ENCODE measurements at places on chromosomes 1 and 21.

- DNase-seq: no peak
Observed at GRCh38 chr1:60564916-60565750, 491.6 kb upstream of the C1orf87 start.

GRCh38 chr1:219806642-219807041, 121.7 kb downstream of the SLC30A10 start:
- no peak for DNase-seq

- DNase-seq: no peak
Observed at GRCh38 chr1:101509370-101509769, 272.6 kb downstream of the S1PR1 start.

- DNase-seq: no peak
Observed at GRCh38 chr1:153483776-153484175, 23.3 kb upstream of the S100A7 start.

DNA sequence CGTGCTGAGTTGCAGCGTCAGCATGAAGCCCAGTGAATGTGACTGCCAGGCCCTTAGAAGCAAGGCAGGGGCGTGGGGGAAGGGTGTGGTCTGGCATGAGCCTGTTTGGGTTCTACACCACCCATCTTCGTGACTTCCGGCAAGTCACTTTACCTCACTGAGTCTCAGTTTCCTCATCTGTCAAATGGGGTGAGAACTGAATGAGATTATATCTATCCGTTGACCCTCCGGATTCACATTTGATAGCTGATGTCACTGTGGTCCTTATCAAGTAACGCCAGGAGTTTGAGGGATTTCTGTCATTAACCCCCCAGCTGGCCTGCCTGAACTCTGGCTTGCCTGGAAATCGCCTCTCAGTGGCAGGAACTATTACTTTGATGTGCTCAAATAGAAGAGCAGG, 15.6 kb downstream of the MRPL37 start:
- no peak for DNase-seq

DNA sequence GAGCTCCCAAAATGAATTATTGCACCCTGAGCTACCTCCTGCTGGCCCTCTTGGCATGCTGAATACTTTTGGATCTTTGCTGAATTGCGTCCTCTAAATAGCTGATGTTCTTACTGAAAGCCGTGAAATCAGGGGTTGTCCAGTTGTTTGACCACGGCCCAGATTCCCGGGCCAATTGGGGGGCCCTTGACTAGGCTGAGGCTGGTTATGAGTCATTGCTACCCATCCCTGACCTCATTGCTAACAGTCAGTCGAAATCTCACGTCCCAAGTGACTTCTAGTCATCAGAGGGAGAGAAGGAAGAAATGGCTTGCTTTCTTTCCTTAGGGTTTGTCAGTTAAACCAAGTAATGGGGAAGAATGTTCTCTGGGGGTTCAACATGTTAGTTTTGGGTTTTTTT, 37.4 kb downstream of the SMYD2 start:
- no peak for DNase-seq

DNA sequence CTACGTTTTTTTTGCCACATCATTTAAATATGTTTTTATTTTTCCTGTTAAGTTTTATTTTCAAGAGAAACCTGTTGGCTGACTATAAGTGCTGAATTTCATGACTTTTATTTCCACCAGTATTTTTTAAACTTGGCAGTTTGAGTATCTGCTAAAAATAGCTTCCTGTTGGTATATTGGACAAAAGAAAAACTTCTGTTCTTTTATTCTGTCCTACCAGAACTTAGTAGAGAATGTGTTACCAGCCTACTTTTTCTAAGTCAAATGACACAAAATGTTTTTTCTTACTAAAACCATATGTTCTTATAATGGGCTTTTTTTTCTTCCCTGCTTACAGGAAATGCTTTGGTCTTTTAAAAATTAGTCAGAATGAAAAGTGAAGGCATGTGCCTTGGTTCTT, 7.6 kb downstream of the DR1 start:
- no peak for DNase-seq

GRCh38 chr1:178189814-178190213, 95.9 kb downstream of the RASAL2 start:
- peak; percentile 21 for DNase-seq

GRCh38 chr1:81387446-81387845, 413.3 kb upstream of the ADGRL2 start:
- DNase-seq: no peak

DNA sequence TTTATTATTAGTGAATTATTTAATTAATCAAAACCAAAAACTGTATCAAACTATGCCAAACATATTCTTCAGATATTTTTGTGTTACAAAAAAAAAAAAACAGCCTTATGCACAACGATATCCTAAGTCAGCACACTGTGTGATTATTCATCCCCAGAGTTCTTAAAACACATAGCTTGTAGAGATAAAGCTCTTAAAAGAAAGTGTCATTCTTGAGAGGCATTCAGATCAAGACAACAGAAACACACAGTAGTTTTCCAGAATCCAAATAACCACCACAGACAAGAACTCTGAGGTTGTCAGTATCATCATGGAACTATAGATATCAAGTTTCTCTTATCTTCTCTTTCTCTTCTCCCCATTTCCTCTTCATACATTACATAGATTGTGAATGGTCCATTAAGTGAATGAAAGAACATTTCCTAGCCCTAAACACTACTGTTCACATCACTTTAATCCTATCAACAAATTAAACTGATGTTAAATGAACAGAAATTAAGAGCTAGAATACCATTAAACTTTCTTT, 13.5 kb downstream of the ZZZ3 start:
- no peak for DNase-seq

DNA sequence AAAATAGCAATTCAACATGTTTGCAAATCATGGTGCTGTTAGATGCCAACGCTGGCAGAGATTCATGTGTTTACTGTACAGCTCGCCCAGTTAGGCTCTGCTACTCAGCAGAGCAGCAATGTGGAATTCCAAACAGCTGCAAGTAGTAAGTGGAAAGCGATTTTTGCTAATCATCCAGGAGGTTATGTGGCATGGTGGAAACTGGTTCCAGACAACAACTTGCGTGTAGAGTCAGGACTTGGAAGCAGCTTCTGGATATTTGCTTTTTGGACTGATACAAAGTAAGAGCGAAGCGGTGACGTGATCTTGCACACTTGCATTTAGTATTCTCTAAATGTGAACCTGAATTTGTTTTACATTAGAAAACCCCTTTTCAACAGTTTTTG, 27.1 kb upstream of the HHAT start:
- DNase-seq: no peak

DNA sequence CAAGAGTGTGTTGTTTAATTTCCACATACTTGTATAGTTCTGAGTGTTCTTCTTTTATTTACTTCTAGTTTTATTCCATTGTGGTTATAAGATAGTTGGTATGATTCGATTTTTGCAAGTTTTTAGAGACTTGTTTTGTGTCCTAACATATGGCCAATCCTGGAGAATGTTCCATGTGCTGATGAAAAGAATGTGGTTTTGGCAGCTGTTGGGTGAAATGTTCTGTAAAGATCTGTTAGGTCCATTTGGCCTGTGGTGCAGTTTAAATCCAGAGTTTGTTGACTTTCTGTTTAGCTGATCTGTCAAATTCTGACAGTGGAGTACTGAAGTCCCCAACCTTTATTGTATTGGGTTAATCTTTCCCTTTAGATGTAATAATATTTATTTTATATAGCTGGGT, 19.5 kb upstream of the TIPRL start:
- no peak for DNase-seq

- no peak for DNase-seq
Observed at GRCh38 chr21:41827951-41828883, 50.9 kb downstream of the PRDM15 start.

GRCh38 chr1:183676586-183677189, 23.6 kb upstream of the APOBEC4 start:
- DNase-seq: no peak

GRCh38 chr1:13597166-13597565, 13.5 kb downstream of the PDPN start:
- DNase-seq: no peak

DNA sequence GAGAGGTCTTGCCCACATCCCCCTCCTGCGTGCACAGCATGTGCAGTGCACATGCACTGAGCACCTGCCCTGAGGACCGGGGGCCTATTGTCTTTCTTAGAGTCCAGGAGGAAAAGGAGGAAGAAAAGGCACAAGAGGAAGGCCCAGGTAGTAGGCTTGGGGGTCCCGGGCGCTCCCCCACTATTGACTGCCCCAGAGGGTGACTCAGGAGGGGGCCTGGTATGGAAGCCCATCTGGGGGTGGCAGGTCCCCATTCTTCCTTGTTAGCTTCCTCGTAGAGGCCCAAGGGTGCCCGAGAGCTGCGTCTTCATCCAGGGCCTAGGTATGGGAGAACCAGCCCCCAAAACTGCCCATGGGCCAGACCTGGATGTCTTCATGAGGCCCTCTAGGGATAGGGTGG, 4.1 kb upstream of the SMYD3 start:
- no peak for DNase-seq

- no peak for DNase-seq
Observed at GRCh38 chr21:38917043-38917774, 111.5 kb downstream of the ETS2 start.

DNA sequence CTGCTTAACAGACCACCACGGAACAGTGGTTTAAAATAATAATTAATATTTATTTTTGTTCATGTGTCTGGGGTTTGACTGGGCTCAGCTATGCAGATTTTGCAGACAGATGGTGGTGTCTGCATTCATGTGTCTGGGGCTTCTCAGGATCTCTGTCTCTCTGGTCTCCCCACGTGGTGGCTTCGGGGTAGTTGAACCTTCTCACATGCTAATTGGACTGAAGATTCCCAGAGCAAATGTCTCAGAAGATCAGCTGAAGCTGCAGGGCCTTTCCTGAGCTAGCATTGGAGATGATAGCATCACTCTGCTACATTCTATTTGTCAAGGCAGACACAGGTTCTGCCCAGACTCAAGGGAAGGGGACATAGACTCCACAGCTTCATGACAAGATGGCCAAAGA, 109.1 kb upstream of the DNAH14 start:
- DNase-seq: no peak

- DNase-seq: no peak
Observed at GRCh38 chr1:183375381-183375780, 42.8 kb downstream of the NMNAT2 start.

DNA sequence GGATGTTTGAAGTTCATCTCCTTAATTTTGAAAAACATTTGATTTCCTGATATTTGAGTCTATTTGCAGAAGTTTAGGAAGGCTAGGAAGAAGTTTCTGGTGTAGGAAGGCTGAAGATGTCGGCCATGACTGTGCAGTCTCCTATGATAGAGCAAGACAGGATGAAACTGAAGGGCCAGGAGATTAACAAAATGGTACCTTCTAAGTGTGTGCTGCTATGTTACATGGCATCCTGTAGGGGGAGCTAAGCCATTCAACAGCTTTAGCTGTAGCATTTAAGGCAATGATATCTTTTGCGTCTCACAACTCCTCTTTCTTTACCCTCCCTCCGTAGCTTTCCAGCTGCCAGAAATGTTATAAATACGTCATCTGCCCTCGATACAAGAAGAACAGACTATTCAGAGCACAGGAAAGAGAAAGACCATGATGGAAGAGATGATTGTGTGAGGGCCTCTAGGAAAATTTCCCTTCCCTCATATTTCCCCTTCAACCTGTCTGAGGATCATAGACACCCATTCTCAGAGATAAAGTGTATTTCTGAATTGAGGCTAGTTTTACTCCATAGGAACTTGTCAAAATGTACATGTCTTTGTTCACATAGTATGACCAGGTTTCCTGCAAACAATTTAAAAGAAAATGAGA, 61.1 kb downstream of the XCL1 start:
- peak; percentile 27 for DNase-seq

DNA sequence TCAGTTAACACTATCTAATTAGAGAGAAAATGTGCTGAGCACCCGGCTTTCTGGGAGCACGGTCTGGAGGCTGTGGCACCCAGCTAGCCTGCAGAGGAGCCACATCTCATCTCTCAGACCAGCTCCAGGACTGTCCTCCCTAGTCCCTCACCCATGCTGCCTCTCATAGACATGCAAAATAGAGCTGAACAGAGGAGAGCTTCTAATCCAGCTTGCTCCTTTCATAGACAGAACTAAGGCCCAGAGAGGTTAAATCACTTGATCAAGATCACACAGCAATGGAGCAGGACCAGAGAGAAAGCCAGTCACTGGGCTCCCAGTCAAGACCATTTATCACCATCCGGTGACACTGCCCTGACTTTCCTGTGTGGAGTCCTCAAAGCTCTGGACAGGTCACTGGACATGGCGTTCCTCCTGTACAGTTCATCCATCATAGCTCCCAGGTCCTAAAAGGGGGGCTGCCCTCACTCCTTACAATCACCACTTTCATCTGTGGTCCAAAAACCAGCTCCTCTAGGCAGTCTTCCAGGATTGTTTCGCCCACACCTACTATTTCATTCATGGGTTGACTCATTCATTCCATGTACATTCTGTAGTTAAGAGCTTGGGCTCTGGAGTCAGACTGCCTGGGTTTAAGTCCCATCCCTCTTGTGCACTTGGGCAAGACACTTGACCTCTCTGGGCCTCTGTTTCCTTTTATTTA, 8.8 kb upstream of the CAMK2N1 start:
- peak; percentile 74 for DNase-seq

- no peak for DNase-seq
Observed at GRCh38 chr1:232038706-232039677, 412.4 kb downstream of the DISC1 start.

GRCh38 chr1:4071653-4072052, 171.6 kb upstream of the C1orf174 start:
- no peak for DNase-seq

DNA sequence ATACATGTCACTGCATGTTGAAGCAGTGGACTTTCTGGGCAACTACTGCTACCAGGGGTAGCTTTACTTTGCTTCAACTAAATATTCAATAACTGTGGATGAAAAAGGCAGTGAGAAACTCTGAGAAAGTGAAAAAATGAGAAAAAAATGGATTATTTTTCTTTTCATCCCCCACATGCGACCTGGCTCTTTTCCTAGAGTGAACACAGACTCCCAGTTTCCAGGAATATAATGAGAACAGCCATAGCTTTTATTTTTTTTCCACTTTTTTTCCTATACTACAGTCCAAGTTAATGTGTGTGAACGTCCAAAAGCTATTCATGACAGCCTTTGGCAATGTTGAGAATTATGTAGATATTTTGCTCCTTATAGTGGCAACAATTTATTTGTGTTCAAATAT, 230.4 kb downstream of the DNM3 start:
- DNase-seq: no peak

DNA sequence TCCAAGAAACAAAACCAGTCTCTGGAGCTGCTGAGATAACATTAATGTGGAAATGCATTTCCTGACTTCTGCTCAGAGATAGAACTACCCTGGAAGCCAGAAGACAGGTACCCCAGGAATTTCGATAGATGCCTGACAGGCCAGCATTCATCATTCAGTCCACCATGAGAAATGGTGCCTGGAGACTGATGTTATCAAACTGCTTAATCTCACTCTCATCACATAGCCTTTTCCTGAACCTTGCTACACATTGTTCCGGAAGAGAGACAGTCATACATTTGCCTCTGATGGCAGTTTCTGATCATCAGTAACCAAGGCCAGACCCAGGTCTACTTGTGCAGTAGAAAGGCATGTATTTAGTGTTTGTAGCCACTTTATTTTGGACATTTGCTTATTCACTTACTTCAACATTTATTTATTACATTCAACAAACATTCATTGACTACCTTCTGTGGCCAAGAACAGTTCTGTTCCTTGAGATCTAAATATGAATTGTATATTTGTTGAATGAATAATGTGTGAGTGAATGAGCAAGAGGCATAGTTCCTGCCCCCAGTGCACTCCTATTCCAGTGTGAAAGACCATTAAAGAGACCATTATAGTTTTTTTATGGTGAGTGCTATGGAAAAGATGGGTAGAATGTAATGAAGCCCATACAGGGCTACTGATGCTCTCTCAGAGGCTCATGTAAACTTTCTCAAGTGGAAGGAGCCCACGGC, 485.7 kb downstream of the NUF2 start:
- DNase-seq: no peak

Data from RCC 7860 (cell line).